ENCODE measurements at places on chromosomes 7 and 10.

DNA sequence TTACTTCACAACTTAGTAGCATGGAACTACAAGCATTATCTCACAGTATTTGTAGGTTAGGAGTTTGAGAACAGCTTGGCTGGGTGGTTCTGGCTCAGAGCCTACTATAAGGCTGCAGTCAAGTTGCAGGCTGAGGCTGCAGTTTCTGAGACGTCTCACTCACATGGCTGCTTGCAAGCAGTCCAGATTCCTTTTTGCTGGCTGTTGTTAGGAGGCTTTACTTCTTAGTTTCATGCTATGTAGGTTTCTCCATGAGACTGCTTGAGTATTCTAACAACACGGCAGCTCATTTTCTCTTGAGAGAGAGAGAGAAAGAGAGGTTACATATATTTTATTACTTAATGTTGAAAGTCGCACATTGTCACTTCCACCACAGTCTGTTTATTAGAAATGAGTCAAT, 1073.9 kb downstream of the NXPH1 start:
- DNase-seq = no peak

- no peak for DNase-seq
These were observed 65.2 kb upstream of the PODXL start for GRCh38 chr7:131621652-131622051.

- DNase-seq = no peak
These were observed at the start of gene MMRN2 for GRCh38 chr10:86957471-86958115. Gene MMRN2 (minus strand): TSS chr10:86957615. CDS start chr10:86957541, 74 bp downstream.

- no peak for DNase-seq
These were observed 268.8 kb downstream of the RNLS start for GRCh38 chr10:88314362-88314761.
